ENCODE measurements at places on chromosomes 13 and 19.
A peak's percentile ranks its signal among the peaks of the same experiment; 100 is the strongest.

DNA sequence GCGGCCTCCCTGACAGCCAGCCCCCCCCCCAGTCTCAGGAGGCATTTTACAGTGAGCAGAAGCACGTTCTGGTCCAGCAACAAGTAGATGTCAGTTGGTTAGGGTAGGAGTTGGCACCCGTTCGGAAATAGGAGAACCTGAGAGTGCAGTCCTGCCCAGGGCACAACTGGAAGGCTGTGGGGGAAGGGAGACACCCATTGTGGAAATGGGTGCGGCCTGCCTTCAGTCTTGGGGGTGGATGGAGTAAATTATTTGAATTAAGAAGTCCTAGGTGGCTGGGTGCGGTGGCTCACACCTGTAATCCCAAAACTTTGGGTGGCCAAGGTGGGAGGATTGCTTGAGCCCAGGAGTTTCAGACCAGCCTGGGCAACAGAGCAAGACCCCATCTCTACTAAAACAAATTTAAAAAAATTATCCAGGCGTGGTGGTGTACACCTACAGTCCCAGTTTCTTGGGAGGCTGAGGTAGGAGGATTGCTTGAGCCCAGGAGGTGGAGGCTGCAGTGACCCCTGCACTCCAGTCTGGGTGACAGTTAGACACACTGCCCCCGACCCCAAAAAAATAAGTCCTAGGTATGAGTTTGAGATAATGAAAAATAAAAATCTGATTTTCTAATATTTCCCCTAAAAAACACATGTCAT is 1.2 kb downstream of the CIRBP start:
- DNase-seq = no peak

GRCh38 chr19:30785458-30786137 is 413.4 kb downstream of the ZNF536 start:
- DNase-seq = no peak

DNA sequence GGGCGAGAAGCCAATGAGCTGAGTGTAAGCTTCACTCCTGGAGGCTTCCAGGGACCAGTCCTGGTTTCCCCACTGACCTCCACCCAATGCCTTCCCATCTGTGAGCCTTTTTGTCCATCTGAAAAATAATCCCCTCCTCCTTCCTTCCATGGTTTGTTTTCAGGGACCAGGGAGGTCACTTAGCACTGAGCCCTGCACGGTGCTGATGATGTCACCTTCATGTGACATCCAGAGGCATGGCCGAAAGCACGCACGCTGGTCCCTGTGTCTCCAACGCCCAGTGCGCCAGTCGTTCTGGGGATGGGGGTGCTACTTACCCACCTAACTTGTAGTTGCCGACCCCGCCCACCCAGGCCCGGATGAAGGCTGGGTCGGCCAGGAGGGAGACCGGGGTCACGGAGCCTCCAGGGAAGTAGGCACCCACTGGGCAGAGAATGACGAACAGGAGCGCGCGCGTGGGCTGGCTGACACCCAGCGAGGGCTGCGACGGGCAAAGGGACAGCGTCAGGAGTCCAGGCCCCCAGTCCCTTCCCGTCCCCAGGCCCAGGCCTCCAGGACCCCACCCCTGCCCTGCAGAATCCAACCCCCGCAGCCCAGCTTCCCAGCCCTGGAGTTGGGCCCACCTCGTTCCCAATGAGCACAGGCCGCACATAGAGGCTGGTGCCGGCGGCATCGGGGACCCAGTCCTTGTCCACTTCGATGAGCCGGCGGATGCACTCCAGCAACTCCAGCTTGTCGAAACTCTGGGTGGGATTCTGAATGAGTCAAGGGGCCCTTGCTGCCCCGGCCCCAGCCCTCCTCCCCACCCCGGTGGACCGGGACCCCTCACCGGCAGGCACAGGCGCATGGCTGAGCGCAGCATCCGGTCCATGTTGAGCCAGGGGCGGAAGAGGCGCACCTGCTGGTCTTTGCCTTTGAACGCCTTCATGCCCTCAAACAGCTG is 11.2 kb downstream of the BCAT2 start:
- DNase-seq = no peak

GRCh38 chr13:71082631-71083030 is 784.4 kb downstream of the DACH1 start:
- no peak for DNase-seq

GRCh38 chr13:41610404-41610803 is 153.1 kb downstream of the RGCC start:
- peak; percentile 91 for DNase-seq

- DNase-seq = no peak
Observed at GRCh38 chr13:66275416-66275815, 954.7 kb downstream of the PCDH9 start.

DNA sequence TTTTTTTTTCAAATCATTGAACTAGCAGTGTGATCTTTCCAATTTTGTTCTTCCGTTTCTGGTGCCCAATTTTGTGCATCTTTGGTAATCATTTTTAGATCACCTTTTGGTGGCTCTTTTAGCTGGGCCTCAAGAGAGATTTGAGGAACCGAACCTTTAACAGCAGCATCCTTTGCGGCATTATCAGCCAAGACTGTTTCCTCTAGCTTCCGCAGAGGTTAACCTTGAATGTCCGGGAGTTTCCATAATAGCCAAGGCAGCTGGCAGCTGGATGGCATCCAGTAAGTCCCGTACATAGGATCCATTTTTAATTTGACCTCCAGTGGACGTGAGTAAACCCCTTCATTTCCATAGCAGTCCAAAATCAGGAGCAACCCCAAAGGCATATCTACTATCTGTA is 9.6 kb downstream of the IRGC start:
- DNase-seq = no peak

GRCh38 chr19:54317108-54317964 is 4.4 kb upstream of the LILRA5 start:
- DNase-seq = no peak

- no peak for DNase-seq
Observed at GRCh38 chr13:75959861-75960481, 323.8 kb downstream of the LMO7 start.

DNA sequence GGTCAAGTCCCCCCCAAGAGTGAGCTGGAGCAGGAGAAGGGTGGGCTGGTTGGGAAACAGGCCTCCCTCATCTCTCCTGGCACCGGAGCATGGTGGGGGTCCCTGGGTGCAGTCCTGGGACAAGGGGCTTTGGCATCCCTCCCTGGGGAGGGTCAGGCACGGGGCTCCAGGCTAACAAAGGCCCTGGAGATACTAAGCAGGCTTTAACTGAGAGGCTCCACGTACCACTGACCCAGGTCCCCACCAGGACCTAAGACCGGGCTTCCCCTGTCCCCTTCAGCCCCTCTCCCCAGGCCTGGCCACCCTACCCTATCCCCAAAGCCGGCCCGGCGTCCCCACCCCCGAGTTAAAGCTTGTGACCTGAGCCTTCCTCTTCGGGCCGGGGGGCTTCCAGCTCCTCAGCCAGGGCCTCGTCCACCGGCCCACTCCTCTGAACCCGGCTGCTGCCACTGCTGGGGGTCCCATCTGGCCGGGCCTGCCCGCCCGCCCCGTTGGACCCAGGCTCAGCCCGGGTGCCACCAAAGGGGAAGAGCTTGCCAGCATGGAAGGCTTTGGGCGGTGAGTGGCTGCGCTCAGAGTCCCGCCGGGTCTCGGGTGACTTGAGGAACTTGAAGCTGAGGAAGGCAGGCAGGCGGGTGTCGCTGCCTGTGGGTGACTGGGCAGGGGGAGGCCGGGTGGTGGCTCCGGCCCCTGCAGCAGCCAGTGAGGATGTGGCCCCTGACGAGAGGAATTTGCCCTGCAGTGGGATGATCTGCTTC is 10.1 kb downstream of the ANO8 start:
- no peak for DNase-seq

DNA sequence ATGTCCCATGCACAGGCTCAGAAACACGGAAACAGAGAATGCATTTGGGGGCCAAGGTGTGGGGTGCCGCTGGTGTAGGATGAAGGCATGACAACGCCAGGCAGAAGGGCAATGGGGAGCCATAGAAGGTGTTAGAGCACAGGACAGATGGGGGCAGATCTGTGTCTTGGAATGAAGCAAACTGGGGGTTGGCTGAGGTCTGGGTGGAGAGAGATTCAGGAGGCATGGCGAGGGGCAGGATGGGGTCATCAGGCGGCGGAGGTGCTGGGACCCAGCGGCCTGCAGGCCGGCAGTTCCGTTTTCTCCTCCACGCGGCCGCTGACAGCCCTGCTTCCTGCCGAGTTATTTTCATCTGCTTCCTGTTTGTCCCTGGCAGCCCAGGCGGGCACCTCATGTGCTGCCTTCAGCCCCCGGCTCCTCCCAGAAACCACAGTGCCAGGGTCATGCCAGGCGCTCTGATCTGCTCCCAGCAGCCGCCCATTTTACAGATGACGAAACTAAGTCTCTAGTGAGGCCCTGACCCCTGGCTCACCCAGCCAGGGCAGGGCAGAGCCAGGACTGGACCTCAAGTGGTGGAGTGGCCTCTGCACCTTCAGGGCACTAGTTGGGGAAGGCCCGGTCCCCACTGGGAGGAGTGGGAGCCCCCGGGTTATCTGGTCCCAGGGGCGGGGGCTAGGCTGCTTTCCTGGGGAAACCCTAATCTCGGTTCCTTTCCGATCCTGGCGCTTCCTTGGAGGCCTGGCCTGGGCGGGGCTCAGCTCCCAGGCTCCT is 2.2 kb downstream of the ARHGAP45 start:
- no peak for DNase-seq

GRCh38 chr19:55157064-55157908 is at the start of gene TNNI3:
Gene TNNI3 (minus strand): TSS chr19:55157732. CDS start chr19:55157589, 143 bp downstream.
- no peak for DNase-seq

- DNase-seq = no peak
Observed at GRCh38 chr13:99501848-99502301, 603 bp downstream of the TM9SF2 start.

- DNase-seq = no peak
Observed at GRCh38 chr13:102970542-102970941, 95.7 kb downstream of the SLC10A2 start.

DNA sequence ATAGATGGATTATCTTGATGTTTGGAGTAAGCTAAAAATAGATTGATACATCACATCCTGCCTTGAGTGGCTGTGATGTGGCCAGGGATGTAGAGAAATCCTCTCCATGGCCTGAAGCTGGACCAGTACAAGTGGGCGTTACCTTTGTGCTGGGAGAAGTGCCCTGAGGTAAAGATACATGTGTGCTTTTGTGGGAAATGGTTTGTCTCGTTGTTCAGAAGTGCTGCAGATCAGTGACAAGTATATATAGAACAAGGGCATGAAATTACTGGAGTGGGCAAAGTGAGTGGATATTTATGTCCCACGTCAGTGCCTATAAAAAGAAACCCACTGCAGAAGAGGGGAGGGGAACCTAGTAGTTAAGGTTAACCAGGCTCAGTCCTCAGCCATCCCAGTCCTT is 12.2 kb upstream of the ZNF304 start:
- no peak for DNase-seq

- DNase-seq = peak; percentile 84
Observed at GRCh38 chr19:925526-926322, at the start of gene ARID3A. Gene ARID3A (plus strand): TSS chr19:926035. CDS start chr19:929529, 3,494 bp downstream.

GRCh38 chr19:32865326-32865725 is 4.2 kb downstream of the SLC7A9 start:
- no peak for DNase-seq

- no peak for DNase-seq
Observed at GRCh38 chr19:39248806-39249205, at the start of gene IFNL4. Gene IFNL4 (minus strand): TSS chr19:39248856.

GRCh38 chr19:39728040-39728439 is 9.8 kb downstream of the CLC start:
- no peak for DNase-seq

DNA sequence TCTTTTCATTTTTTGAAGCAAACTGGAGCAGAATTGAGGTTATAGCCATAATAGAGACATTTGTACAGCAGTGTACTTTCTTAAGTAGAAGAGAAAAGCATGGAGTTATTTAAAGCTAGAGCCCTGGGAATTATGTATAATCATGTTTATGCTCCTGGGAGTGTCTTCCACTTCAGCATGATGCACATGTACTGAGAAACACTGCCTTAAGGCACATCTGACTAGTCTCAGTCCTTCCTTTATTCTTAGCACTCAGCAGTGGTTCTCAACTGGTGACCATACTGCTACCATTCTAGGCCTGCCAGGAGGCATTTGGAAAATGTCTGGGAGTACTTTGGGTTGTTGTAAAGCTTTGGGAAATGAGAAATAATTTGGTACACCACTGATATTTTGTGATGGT is 45.8 kb downstream of the VWA8 start:
- DNase-seq = no peak

GRCh38 chr19:45798995-45799517 is 6.4 kb upstream of the DMWD start:
- DNase-seq = peak; percentile 89

GRCh38 chr19:13817018-13817614 is 21.9 kb downstream of the ZSWIM4 start:
- no peak for DNase-seq

DNA sequence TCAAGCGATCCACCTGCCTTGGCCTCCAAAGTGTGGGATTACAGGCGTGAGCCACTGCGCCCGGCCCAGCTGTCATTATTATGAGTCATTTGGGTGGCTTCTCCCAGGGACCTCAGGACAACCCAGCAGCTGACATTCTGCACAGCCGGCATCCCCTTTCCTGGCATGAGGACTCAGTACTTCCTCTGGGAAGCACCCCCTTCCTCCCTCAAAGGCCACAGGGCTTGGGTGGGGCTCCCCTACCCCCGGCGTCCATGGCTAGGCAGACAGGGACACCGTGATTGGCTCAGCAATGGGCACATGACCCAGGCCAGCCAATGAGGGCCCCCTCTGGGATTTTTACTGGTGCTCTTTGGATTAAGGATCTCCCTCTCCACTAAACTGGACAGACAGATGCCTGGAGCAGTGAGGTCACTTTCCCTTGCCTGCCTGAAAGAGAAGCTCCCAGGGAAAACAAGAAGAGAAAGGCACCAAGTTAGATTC is 6.0 kb downstream of the KANK2 start:
- DNase-seq = peak; percentile 50

DNA sequence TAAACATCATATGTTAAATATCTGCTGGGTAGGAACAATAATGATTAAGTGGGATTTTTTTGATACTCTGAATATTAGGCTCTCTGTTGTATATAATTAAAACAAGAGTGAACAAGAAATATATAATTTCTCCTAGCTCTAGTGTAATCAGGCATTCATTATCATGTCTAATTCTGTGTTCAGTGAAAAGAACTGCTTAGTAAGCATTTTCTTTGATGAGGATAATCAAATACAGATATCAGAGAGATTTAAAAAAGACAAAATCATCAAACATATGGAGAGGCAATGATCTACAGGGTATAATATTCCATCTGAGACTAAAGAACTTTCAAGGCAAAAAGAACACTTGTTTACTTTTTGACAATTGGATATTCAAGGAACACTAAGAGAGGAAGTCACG is 241.1 kb downstream of the DNAJC15 start:
- no peak for DNase-seq

GRCh38 chr19:38978326-38978689 is 2.8 kb upstream of the FBXO17 start:
- no peak for DNase-seq

GRCh38 chr13:107534548-107534947 is 680.8 kb downstream of the LIG4 start:
- no peak for DNase-seq

DNA sequence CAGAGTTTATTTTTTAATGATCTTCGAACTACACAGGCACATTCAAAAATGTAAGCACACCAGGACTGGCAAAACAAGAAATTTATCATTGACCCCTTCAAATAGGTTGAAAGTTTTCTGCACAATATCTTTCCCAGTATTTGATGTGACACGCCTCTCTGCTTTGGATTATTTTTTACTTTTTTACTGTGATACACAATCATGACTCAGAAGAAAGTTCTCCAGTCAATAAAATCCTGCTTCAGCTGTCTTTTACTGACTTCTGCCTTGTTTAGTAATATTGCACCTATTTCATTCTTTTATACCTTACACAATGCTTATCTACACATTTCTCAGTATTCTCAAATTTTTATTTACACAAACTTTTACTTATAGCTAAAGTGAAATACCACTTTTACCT is 1750.4 kb downstream of the PCDH9 start:
- DNase-seq = no peak

Data from fibroblast of upper back skin (primary cell).